Hindlimb muscle (tissue), 1 donor: ENCODE measurements at places on chromosomes 12 and 14.

- no peak for DNase-seq
These were observed 31.7 kb upstream of the HELB start for GRCh38 chr12:66270613-66271012.

- no peak for DNase-seq
These were observed 8.2 kb upstream of the PPP2R5E start for GRCh38 chr14:63551332-63551731.

DNA sequence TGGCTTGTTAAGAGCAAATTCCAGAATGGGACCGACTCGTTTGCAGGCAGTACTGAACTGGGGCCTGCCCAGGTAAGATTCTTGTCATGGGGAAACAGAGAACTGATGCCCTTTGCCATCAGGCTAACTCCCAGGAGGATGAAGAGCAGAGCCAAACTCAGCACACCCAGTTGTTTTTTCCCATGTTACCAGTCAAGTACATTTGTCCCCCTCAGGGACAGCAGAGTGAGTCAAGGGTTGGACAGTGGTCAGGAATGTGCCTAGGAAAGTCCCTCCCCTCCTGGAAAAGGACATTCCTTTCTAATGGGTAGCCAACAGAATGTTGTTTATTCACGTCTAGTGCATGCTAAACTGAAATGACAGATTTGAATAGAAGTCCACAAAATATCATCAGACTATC lies 1.6 kb downstream of the ART4 start:
- no peak for DNase-seq

DNA sequence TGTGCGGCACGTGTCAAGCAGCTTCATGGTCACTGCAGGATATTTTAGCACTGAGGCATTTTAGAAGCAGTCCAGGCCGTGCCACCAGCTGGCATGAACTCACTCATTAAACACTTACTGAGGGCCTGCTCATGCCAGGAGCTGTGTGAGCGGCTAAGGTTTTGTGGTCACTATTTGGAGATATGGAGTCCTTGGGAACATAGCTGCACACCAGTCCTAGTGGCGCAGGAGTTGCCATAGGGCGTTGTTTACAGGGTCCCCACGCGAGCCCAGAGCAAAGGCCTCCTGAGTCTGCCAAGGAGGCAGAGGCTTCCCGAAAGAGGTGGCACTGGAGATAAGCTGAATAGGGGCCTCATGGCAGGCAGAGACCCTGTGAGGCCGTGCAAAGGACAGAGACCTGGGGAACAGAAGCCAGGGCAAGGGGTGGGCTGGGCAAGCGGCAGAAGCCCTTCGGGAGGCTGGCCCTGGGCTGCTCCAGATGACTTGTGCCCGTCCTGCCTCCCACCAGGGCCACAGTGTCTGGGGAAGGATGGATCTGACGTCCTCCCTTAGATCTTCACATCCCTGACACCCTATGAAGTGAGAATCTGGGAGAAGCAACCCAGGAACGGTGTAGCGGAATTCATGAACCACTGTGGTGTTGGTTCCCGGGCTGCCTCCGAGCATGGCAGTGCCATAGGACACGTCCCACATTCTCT lies 38.9 kb downstream of the SFSWAP start:
- no peak for DNase-seq

GRCh38 chr14:61470961-61471293 lies 149.5 kb downstream of the PRKCH start:
- no peak for DNase-seq

GRCh38 chr14:49989966-49990365 lies 97.1 kb downstream of the ARF6 start:
- DNase-seq, result no peak

- DNase-seq, result no peak
These were observed 97.6 kb upstream of the ZDHHC17 start for GRCh38 chr12:76666290-76666835.
